GM04504 (cell line): ENCODE measurements at places on chromosomes 2 and 18.
A peak's percentile ranks its signal among the peaks of the same experiment; 100 is the strongest.

DNA sequence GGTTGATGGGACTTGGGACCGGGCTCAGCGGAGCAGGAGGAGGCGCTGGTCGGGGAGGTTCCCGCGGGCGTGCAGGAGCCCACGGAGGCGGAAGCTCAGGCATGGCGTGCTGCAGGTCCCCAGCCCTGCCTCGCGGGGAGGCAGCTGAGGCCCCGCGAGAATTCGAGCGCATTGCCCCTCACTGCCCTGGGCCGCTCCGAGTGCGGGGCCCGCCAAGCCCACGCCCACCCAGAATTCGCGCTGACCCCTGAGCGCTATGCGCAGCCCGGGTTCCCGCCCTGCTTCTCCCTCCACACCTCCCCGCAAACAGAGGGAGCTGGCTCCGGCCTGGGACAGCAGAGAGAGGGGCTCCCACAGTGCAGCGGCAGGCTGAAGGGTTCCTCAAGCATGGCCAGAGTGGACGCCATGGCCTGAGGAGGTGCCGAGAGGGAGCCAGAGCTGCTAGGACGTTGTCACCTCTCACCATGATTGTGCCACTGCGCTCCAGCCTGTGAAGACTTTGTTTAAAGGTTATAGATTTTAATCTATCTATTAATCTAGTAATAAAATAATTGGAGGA lies 357.2 kb upstream of the RGPD4 start:
- no peak for DNase-seq

DNA sequence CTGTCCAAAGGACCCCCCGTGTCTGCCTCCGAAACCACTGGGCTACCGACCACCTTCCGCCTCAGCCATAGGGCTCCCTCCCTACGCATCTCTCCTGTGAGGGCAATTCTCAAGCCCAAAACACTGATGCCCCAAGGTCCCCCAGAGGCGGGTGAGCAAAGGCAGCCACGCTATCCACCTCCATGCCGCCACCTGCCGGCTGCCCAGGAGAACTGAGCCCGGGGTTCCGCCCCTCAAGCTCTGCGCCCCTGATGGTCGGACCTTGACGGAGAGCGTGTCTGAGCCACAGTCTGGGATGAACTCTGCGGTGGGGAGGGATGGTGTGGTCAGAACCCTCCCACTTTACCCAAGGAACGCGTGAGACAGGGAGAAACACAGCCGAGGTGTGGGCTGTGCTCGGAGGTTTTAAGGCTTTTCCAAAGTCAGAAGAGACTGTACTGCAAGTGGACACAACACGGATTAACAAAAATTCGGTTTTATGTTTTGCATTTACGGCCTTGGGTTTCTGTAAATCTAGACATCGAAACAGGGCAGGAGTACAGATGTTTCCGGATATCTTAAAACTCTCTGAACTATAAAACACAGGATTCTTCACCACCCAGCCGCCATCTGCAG lies 114.1 kb downstream of the ZNF516 start:
- no peak for DNase-seq

DNA sequence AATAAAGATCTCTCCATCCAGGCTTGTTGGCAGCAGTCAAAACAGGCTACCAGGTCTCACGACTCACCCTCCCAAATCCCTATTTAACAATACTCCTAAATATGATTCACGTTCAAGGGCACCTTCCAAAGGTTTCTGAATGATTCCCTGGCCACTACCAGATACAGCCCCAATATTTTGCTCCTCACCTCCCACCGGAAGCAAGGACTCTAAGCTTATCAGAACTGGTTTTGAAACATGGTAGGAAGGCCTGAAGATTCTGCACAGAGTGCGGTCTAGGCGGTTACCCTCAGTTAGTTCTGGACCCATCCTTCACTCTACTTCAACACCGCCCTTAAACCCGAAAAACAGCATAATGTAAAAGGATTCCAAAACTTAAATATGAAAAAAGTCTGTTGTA lies 5.2 kb downstream of the PPP4R1 start:
- DNase-seq = no peak

GRCh38 chr18:57780318-57780705 lies 22.8 kb downstream of the ATP8B1 start:
- no peak for DNase-seq

GRCh38 chr2:232448304-232448690 lies 7.7 kb upstream of the ALPI start:
- DNase-seq = no peak

DNA sequence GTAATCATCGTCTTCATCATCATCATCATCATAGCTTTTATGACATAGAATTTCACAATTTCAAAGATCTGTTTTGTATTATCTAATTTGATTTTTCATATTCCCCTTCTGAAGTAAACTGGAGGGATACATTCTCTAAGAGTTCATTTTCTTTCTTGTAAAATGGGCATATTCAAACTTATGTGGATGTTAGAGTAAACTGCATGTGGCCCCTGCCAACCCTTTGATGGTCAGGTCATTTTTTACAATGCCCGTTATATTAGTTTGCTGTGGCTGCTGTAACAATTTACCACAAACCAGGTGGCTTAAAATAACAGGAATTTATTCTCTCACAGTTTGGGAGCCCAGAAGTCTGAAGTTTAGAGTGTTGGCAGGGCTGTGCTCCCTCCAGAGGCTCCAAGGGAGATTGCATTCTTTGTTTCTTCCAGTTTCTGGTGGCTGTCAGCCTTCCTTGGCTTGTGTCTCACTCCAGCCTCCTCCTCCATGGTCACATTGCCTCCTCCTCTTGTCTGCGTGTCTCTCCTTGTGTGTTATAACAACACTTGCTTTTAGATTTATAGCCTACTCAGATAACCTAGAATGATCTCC lies 127.5 kb upstream of the MMADHC start:
- no peak for DNase-seq

DNA sequence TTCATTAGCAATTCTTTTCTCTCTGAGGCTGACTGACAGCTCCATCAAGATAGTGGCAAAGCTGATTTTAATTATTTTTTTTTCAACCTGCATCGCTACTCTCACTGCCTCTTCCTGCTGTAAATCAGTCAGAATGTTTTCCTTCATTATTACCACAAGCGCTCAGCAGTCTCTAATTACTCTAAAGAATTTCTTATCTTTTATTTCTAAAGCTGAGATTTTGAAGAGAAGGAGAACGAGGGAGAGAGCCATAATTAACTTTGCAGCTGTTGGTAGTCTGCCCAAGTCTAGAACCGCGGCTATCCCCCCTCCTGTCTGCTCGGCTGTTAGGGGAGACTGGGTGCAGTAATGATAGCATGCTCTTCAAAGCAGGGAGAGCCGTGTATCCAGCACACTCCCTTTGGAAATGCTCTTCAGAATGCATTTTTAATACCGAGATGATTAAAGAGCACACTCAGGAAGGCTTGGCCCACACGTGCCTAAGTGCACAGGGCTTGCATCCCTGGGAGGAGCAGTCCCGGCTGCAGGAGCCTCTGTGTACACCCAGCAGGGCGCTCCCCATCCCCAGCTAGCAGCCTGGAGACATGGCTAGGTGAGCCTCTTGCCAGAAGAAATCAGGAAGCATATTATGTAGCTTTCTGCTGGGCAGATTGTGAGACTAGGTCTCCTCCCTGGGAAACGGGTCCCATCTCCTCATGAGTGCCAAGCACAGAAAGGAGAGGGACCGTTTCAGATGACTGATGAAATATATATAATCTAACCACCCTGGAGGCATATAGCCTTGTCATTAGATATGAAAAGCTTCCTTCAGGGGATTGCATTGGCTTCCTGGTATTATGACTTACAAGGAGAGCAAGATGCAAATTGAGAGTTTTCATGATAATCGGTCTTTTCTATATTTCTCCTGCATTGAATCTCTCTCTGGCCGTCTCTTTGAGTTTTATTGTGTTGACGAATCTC lies 555.2 kb downstream of the CMPK2 start:
- DNase-seq = no peak

DNA sequence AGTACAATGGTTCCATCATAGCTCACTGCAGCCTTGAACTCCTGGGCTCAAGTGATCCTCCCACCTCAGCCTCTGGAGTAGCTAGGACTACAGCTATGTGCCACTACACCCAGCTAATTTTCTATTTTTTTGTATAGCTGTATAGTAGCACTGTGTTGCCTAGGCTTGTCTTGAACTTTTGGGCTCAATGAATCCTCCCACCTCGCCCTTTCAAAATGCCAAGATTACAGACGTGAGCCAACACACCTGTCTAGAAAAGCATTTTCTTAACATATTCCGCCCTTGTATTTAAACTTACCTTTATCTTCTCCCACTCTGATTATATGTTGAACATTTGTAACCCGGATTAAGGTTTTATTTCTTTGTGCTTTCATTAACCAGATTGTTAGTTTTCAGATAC lies 750.7 kb upstream of the GCFC2 start:
- DNase-seq = no peak

DNA sequence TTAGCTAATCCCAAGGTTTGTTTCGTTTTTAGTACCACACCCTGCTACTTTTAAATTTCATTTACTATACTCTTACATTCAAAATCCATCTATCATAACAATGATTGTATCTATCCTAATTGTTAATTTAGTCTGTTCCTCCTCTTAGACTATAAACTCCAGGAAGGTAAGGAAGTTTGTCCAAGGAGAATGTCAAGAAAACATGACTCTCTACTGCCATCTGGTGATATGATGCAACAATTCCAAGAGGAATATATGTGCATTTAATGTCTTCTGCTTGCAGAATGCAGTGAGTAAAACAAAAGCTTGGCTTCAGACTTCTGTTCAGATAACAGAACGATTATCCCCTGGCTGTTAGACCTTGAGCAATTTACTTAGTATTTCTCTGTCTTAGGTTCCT lies 1267.1 kb downstream of the LRP1B start:
- peak; percentile 28 for DNase-seq

- no peak for DNase-seq
Measured at GRCh38 chr2:139992078-139992477, 1211.9 kb upstream of the NXPH2 start.

GRCh38 chr18:4870177-4870773 lies 326.8 kb downstream of the AKAIN1 start:
- no peak for DNase-seq

- DNase-seq = no peak
Measured at GRCh38 chr2:12960671-12961070, 243.9 kb downstream of the TRIB2 start.

GRCh38 chr2:12697617-12698016 lies 19.1 kb upstream of the TRIB2 start:
- no peak for DNase-seq

GRCh38 chr2:17780546-17780945 lies 26.6 kb downstream of the GEN1 start:
- DNase-seq = no peak

GRCh38 chr2:189552991-189553404 lies 27.6 kb downstream of the SLC40A1 start:
- DNase-seq = no peak

GRCh38 chr2:30984148-30984547 lies 154.1 kb downstream of the GALNT14 start:
- no peak for DNase-seq

- DNase-seq = no peak
Measured at GRCh38 chr18:78006006-78006773, 756.5 kb downstream of the GALR1 start.

GRCh38 chr18:31649978-31650719 lies 34.2 kb downstream of the B4GALT6 start:
- no peak for DNase-seq

DNA sequence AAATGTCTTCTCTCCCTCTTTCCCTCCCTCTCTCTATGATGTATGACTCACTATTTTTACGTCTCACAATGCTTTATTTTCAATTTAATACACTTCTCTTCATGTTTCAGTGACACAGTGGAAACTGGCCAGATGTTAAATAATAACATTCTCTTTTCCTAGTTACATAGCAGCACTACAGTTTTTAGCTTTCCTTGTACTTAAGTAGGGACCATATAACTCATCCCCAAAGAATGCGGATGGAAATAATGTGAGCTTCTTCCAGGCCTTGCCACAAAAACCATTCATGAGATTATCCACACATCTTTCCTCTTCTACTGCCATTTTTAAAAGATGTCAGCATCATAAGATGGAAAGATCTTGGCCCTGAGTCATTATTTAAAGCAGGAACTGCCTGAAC lies 789.4 kb downstream of the LRP1B start:
- DNase-seq = peak; percentile 80

- DNase-seq = no peak
Measured at GRCh38 chr18:26057344-26057773, 33.1 kb downstream of the SS18 start.

DNA sequence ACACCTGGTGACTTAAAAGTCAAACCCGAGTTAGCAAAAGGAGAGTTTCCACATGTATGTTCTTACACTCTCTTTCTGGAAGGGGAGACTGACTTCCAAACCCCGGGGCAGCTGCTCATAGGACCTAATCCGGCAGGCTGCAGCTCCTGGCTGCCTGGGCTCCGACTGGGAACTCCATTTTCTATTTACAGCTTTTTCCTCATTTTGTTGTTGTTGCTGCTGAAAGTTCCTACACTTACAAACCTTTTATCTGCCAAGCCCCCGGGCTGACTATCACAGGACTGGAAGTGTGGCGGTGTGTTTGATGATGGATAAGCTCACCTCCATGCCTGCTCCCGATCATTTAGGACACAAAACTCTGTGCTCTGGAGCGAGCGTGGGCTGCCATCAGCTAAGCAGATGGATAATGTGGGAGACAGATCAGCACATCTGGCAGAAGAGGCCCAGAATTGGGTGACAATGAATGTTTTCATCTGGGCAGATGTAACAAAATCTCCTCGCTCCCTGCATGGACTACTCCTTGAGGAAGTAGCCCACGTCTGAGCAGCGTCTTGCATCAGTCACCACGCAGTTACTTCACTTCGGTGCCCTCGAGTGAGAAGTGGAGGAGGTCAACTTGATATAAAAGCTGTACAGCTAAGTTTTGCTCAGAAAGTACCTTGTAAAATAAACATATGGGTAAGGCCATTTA lies 114.4 kb upstream of the COPS8 start:
- DNase-seq = no peak

- DNase-seq = no peak
Measured at GRCh38 chr2:183034806-183035205, 3.5 kb downstream of the NCKAP1 start.

GRCh38 chr2:19409046-19409445 lies 50.6 kb upstream of the OSR1 start:
- DNase-seq = peak; percentile 51

GRCh38 chr2:287911-288757 lies at the start of gene ALKAL2:
Gene ALKAL2, minus strand, starts transcription at chr2:288091. Its CDS starts 256 bp downstream, at chr2:287835.
- DNase-seq = no peak

GRCh38 chr2:45960057-45960863 lies 308.8 kb downstream of the PRKCE start:
- DNase-seq = no peak

DNA sequence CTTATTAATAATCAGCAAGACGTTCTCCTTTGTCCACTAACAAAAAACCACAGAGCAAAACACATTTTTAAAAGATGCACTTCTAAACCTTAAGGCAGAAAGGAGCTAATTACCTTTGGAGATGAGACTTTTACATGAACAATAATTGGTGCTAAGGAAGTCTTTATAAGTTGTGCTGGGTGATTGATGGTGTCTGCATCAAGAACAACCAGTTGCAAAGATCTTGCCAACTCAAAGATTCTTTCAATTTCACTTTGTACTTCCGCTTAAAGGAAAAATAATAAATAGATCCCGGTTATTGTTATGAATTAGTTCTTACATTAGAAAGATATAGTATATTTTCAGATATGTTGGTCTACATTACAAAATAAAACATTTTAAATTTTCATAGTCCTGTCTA lies 26.9 kb upstream of the ARL5A start:
- DNase-seq = no peak

GRCh38 chr2:48420512-48421197 lies 109.3 kb upstream of the STON1 start:
- peak; percentile 82 for DNase-seq
